ENCODE measurements at places on chromosomes 3 and 15. TPM values are rescaled to one million over a fixed set of nuclear protein-coding genes. Genes with fewer than 3 reads are reported as not detected.

- no peak for DNase-seq
These were observed 487.4 kb upstream of the PROK2 start for GRCh38 chr3:72272356-72272755.

GRCh38 chr3:126451511-126451910, 24.2 kb downstream of the ZXDC start:
- DNase-seq, result no peak

GRCh38 chr3:188179006-188179966, 25.3 kb downstream of the LPP start:
- DNase-seq, result no peak

ENTPD3 gene
- 1.7 TPM for total RNA-seq

UBP1 gene
- 69.9 TPM for total RNA-seq
